ENCODE measurements at places on chromosomes 7 and 10.

DNA sequence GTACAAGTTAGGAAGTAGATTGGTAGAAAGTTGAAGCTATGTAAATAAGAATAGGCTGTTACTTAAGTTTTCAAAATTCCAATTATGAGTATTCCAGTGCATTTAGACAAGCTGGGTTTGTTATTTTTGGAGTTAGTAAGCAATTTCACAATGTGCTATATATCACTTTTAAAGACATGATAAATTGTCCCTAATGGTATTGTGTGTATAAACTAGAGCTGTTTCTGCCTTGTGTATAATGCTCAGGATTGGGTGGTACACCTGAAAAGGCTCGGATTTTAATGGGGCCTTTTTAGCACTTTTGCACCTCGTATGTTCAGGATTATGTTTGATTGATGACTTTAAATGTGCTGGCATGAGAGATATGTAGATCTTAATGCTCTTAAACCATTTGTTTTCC, 175.8 kb downstream of the VTI1A start:
- H3K4me1 ChIP-seq, result no peaks in the 10 kb centered on the region
- H3K27me3 ChIP-seq, result no peaks in the 10 kb centered on the region
- DNase-seq, result peak; percentile 63
- no peaks in the 10 kb centered on the region for H3K36me3 ChIP-seq
- H3K4me3 ChIP-seq, result no peak overlapping the region

DNA sequence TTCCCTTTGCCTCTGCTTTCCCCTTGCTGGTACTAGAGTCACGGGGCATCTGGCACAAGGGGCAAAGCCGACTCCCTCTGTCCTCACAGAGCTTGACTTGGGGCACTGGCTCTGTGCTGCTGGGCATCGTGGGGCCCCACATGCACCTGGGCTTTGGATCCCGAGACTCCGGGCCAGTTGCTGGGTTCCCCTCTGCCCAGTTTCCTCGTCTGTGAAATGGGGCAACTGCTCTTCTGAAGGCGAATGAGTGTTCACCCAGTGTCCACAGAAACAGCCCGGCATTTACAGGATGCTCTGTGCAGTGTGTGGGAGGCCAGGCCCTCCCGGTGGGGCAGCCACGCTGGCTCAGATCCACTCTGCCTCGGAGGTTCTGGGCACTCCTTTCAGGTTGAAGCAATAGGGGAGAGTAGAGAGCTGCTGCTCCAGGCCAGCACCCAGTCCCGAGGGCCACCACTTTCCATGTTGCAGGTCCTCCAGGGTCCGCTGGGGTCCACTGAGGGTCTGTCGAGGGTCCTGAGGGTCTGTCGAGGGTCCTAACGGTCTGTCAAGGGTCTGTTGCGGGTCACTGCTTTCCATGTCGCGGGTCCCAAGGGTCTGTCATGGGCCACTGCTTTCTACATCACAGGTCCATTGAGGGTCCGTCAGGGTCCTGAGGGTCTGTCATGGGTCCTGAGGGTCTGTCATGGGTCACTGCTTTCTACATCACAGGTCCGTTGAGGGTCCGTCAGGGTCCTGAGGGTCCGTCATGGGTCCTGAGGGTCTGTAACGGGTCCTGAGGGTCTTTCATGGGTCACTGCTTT, 103.6 kb downstream of the VIPR2 start:
- no peaks in the 10 kb centered on the region for H3K4me1 ChIP-seq
- H3K4me3 ChIP-seq, result no peak overlapping the region
- H3K27ac ChIP-seq, result no peak overlapping the region
- no peaks in the 10 kb centered on the region for H3K36me3 ChIP-seq

- H3K36me3 ChIP-seq, result no peaks in the 10 kb centered on the region
- no peaks in the 10 kb centered on the region for H3K4me1 ChIP-seq
- H3K27me3 ChIP-seq, result no peaks in the 10 kb centered on the region
- H3K27ac ChIP-seq, result no peak overlapping the region
- H3K4me3 ChIP-seq, result no peak overlapping the region
Observed at GRCh38 chr7:80226629-80227028, 92.0 kb downstream of the GNAI1 start.

DNA sequence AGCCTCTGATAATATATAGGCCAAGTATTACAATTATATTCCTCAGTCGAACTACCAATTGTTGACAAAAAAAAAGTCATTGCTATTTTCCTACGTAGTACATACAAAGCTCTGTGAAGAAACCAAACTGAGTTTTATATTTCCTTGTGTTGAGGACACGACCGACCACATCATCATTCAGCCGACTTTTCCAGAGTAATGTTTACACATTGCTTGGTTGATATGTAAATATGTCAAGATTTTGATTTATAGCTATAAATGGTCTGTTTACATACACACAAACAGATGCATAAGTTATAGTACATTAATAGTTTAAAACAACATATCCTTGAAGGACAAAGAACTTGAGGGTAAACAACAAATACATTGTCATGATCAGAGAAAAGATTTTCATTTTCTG, 121.5 kb downstream of the CRPPA start:
- H3K27me3 ChIP-seq, result no peaks in the 10 kb centered on the region
- DNase-seq, result peak; percentile 70
- no peak overlapping the region for H3K4me3 ChIP-seq
- no peak overlapping the region for H3K27ac ChIP-seq
- no peaks in the 10 kb centered on the region for H3K4me1 ChIP-seq

GRCh38 chr7:98038731-98039130, 48.7 kb upstream of the OCM2 start:
- no peak for DNase-seq
- H3K27ac ChIP-seq, result no peak overlapping the region
- H3K36me3 ChIP-seq, result no peaks in the 10 kb centered on the region
- no peaks in the 10 kb centered on the region for H3K4me1 ChIP-seq

GRCh38 chr10:28604567-28605536, 71.9 kb downstream of the WAC start:
- H3K36me3 ChIP-seq, result no peaks in the 10 kb centered on the region
- DNase-seq, result no peak
- no peaks in the 10 kb centered on the region for H3K4me1 ChIP-seq

DNA sequence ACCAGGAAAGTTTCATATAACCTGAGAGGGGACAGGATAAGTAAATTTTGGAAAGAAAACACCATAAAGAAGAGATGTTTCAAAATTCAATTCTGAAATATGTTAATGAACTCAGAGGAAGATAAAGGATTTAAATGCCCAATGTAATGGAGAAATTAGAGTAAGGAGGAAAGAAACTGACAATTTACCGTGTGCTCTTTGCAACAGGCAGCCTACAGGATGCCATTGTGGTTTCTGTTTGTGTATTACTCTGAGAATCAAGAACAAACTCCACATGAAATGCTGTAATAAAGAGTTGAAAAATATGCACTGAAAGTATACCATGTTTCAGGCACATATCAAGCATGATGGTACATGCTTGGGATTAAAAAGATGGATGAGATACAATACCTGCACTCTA, 44.8 kb upstream of the GLCCI1 start:
- no peak overlapping the region for H3K27ac ChIP-seq
- H3K27me3 ChIP-seq, result no peaks in the 10 kb centered on the region
- H3K4me3 ChIP-seq, result no peak overlapping the region
- H3K4me1 ChIP-seq, result no peaks in the 10 kb centered on the region
- no peaks in the 10 kb centered on the region for H3K36me3 ChIP-seq

GRCh38 chr7:149799397-149800168, 26.2 kb upstream of the ZNF467 start:
- no peaks in the 10 kb centered on the region for H3K27me3 ChIP-seq
- no peaks in the 10 kb centered on the region for H3K4me1 ChIP-seq
- H3K4me3 ChIP-seq, result no peak overlapping the region
- no peak for DNase-seq
- no peaks in the 10 kb centered on the region for H3K36me3 ChIP-seq
- no peak overlapping the region for H3K27ac ChIP-seq

DNA sequence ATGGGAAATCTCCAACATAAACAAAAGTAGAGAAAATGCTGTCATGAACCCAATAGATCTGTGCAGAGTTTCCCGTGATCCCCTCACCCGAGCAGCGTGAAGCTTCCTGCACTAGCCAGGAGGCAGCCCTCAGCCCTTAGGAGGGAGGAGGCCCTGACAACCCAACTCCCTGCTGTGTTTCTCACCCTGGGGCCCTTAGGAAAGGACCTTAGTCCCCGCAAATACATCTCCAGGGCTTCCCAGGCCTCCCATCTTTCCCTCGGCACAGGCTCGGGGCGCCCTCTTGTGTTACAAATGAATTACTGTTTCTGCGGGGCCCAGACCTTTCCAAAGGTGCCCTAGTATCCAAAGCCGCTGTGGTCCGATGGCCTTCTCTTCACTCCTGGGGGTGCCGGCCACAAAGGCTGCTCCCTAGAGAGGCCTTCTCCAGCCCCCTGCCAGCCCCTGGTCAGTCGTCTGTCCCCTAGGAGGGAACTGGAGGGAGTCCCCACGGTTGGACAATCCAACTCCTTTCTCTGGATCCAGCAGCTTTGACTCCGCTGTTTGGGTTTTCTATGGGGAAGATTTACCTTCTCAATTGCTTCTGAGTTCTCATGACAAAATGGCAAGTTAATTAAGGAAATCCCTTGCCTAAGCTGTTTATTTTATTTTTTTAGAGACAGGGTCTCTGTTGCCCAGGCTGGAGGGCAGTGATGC, 49.9 kb upstream of the SH2B2 start:
- H3K27me3 ChIP-seq, result no peaks in the 10 kb centered on the region
- no peaks in the 10 kb centered on the region for H3K4me1 ChIP-seq
- H3K27ac ChIP-seq, result no peak overlapping the region
- H3K4me3 ChIP-seq, result no peak overlapping the region

GRCh38 chr7:117665368-117665767, 185.5 kb downstream of the CFTR start:
- no peak for DNase-seq
- H3K27ac ChIP-seq, result no peak overlapping the region
- H3K4me1 ChIP-seq, result peaks cover 9% of the 10 kb centered on the region
- no peaks in the 10 kb centered on the region for H3K27me3 ChIP-seq

- H3K27me3 ChIP-seq, result no peaks in the 10 kb centered on the region
- H3K36me3 ChIP-seq, result no peaks in the 10 kb centered on the region
- no peak for DNase-seq
- no peak overlapping the region for H3K27ac ChIP-seq
- peaks cover 2% of the 10 kb centered on the region for H3K4me1 ChIP-seq
Observed at GRCh38 chr10:75180592-75180991, 30.0 kb upstream of the VDAC2 start.

DNA sequence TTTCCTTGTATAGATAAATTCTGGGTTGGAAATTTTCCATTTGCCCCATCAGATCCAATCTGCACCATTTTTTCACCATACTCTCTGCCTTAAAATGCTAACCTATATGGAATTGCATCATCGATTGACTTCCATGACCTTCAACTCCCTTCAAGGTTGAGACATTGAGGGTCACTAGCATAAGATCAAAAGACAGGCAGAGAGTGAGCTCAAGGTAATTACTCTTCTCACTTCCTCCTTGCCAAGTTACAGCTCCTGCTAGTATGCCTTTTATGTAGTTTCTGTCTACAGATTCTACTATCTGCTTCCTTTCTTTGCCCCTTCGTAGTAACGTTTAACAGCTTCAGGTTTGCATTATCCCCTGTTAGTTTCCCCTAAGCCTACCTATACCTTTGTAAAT, 1127.7 kb upstream of the LRRTM3 start:
- H3K4me3 ChIP-seq, result no peak overlapping the region
- H3K4me1 ChIP-seq, result no peaks in the 10 kb centered on the region
- H3K27me3 ChIP-seq, result no peaks in the 10 kb centered on the region
- H3K27ac ChIP-seq, result no peak overlapping the region
- DNase-seq, result no peak

- peak overlapping the region; percentile 80 for H3K4me3 ChIP-seq
- DNase-seq, result no peak
Observed at GRCh38 chr10:118047157-118047719, 497 bp upstream of the RAB11FIP2 start.

- DNase-seq, result no peak
- H3K27me3 ChIP-seq, result no peaks in the 10 kb centered on the region
Observed at GRCh38 chr10:114823077-114823463, 1.5 kb downstream of the FHIP2A start.

DNA sequence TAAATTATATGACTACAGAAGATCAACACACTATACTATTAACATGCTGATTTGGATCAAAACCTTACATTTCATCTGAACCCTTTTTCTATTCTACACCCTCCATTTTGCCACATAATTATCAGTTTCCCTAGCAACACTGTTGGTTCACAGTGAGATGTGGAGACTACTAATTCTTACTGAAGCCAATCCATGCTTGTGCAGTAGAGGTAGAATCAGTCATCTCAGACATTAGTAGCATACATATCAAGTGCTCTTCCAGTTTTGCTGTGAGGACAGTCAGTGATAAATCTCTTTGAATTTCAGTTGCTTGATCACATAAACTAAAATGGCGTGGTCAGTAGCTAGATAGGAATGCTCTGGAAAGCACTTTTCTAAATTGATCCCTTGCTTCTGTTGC, 70.3 kb downstream of the PON1 start:
- no peaks in the 10 kb centered on the region for H3K27me3 ChIP-seq
- DNase-seq, result no peak
- H3K4me3 ChIP-seq, result no peak overlapping the region
- H3K36me3 ChIP-seq, result no peaks in the 10 kb centered on the region
- H3K27ac ChIP-seq, result no peak overlapping the region
- no peaks in the 10 kb centered on the region for H3K4me1 ChIP-seq

DNA sequence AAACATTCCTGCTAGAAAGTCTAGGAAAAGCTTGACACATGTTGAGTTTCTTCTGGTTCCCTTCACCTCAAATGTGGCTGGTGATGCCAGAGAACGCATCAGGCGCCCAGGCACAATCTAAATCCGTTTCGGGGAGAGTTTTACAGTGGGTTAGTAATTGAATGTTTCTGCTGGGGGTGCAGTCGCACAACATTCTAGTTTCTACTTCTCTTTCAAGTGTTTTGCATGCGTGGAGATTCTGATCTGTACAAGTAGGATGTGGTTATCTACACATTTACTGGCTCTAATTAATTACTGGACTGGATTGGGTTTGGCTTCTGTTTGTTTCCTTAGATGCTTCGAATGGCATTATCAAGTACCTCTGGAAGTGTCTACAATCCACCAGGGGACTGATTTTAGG, 173.8 kb downstream of the TMEM26 start:
- no peak overlapping the region for H3K4me3 ChIP-seq
- no peaks in the 10 kb centered on the region for H3K27me3 ChIP-seq
- H3K36me3 ChIP-seq, result no peaks in the 10 kb centered on the region
- H3K27ac ChIP-seq, result no peak overlapping the region
- DNase-seq, result no peak

DNA sequence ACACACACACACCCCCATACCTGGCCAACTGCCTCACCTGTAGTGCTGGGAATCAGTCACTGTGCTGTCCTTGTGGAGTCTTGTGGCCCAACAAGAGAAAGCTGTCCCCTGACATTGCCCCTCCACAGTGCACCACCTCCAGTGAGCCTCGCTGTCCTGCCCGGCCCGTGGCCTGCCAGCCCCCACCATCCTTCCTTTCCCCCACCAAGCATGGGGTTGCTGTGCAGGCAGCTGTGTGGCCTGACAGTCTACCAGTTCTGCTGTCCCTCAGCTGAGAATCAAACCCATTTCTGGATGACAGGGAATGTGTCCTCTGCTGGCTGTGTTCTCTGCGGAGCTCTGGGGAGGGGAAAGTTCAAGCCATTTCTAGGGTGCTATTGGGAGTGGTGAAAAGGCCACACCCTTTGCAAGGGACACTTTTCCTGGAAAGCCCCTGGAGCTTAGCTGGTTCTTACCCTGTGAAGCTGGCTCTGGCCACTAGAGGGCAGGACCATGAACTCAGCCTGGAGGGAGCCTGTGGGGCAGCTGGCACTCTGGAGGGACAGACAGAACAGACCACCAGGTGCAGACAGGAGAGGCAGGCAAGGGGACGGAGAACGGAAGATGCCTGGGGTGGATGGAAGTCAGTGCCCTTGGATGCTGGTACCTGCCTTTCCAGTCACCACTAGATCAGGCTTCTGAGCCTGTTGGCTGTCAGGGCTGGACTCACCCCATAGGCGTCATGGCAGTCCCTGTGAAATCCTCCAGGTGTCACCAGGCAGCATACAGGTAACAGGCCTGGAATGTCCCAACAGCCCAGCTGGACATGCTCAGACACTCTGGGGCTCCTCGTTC, 10.5 kb upstream of the MTPAP start:
- no peaks in the 10 kb centered on the region for H3K36me3 ChIP-seq
- peak; percentile 31 for DNase-seq
- H3K27ac ChIP-seq, result no peak overlapping the region
- H3K27me3 ChIP-seq, result no peaks in the 10 kb centered on the region
- no peak overlapping the region for H3K4me3 ChIP-seq
